Uterus (tissue), 4 donors: ENCODE measurements at places on chromosomes 6 and 20.
A peak's percentile ranks its signal among the peaks of the same experiment; 100 is the strongest.

DNA sequence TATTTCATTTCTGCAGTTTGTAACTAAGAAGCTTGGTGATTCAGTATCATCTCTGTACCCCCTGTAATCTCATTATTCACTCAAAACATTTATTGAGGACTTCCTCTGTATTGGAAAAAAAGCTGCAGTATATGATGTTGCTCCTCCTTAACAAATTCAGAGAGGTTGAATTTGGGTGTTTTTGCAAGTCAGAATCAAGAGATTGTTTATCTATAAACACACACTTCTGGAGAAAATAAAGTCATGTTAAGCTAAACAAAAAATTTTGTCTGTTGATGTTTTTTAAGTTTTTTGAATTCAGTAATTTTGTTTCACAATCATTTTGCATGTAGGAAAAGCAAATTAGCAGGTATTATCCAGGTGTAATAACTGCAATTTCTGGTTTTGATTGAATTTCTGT lies 11.4 kb upstream of the RHAG start:
- no peak for DNase-seq

DNA sequence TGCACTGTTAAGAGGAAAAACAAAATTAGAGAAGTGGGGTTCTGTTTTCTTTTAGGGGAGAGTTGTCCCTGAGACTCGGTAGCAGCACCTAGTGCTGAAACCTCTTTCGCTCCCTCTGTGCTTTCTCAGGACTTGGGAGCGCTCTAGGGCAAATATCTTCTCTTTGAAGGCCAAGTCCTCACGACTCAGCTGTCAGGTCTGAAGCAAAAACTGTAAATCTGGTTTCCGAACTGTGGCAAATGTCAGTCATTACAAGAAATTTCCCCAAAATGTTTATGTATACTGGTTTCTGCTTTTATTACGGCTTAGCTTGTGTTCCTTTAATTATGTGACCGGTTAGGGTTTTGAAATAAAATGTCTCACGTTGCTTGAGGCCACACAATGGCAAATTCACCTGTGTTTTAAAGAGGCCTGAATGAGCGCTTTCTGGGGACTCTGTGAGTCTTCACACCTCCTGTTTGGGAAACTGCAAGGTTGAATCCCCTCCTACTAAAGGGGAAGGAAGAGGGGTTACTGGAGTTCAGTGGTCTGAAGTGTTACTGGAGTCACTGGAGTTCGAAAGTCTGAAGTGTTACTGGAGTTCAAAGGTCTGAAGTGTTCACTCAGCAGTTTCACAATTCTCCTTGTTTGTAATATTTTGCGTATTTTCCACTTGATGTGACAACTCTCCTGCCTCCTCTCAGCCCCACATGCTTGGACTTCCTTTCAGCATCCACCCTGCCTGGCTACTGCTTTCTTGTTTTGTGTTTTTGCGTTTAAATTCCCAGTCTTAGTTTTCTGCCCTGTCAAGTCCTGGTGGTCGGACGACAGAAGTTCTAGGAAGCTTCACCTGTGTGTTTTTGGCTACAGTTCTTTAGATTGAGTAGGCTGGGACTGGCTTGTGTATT lies 1.6 kb downstream of the SMPDL3A start:
- no peak for DNase-seq

- no peak for DNase-seq
Observed at GRCh38 chr20:52193133-52193532, 1.6 kb upstream of the ZFP64 start.

DNA sequence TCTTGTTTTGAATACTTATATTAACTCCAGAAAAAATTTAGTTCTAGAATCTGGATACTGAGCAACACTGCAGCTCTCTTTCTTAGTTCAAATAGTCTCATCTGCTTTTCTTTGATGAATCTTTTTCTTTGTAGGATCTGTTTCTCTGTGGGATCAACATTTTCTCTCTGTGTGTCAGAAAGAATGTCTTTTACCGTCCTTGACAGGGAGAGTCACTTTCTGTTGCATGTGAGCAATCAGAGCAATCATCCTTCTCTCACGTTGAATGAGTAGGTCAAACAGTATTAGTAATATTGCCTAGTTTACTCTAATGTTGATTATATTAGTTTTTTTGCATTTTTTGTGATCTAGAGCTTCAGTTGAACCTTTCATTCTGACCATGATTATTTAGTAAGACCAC lies 130.9 kb downstream of the TRMT11 start:
- DNase-seq = no peak

- DNase-seq = no peak
Observed at GRCh38 chr6:1792989-1793388, 183.3 kb downstream of the FOXC1 start.

- DNase-seq = peak; percentile 82
Observed at GRCh38 chr6:168157272-168158212, 78.5 kb upstream of the FRMD1 start.

- no peak for DNase-seq
Observed at GRCh38 chr20:22825546-22825945, 209.6 kb upstream of the SSTR4 start.

DNA sequence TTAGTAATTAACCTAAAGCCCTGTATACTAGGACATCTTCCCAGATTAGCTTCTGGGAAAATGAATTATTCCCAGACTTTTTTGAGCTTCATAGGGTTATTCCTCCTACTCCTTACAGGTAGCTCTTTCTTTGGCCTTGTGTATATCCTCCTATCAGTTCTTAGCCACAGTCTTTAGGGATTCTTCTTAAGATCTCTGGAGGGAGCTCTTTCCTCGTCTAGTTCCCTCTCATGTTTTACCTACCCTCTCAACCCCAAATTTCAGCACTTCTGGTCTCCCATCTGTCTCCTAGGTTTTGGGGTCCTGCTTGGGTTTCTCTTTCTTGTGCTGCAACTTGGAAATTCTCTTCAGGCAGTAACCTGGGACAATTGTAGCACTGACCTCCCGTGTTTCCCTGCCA lies 46.4 kb upstream of the SLC35B3 start:
- no peak for DNase-seq

DNA sequence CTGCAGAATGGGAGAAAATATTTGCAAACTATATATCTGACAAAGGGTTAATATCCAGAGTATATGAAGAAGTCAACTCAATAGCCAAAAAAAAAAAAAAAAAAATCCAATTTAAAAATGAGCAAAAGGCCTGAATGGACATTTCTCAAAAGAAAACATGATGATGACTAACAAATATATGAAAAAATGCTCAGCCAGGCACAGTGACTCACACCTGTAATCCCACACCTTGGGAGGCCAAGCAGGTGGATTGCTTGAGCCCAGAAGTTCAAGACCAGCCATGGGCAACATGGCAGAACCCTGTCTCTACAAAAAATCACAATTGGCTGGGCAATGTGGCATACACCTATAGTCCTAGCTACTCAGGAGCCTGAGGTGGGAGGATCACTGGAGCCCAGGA lies 2.1 kb upstream of the ECHDC1 start:
- DNase-seq = no peak

DNA sequence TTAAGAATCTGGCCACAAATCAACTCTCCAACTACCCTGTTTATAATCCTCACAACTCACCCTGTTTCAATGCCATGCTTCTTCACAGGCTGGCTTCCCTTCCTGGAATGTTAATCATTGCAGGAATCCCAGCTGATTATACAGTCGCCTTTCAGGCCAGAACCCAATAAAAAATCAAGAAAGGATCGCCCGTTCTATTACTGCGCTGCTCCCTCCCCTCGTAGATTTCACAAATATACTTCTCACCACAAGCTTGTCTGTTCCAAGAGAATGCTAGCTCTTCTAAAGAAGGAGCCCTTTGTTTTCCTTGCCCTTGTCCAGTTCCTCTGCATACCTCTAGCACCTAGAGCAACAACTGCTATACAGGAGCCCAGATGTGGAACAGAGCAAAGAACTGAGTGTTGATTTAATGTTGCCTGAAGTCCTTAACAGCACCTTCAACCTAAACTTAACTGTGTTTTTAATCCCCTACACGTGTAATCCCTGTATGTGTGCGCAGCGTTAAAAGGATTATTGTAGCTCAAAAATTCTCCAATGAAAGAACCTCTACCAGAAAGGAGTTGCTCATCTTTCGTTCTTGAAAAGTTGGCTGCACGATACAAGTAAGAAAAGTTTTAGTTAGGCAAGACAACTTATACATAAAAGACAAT lies 988 bp downstream of the ECHDC1 start:
- DNase-seq = no peak

- no peak for DNase-seq
Observed at GRCh38 chr6:147820520-147820919, 312.0 kb downstream of the SAMD5 start.

- DNase-seq = no peak
Observed at GRCh38 chr6:27321901-27322300, 9.8 kb upstream of the POM121L2 start.

DNA sequence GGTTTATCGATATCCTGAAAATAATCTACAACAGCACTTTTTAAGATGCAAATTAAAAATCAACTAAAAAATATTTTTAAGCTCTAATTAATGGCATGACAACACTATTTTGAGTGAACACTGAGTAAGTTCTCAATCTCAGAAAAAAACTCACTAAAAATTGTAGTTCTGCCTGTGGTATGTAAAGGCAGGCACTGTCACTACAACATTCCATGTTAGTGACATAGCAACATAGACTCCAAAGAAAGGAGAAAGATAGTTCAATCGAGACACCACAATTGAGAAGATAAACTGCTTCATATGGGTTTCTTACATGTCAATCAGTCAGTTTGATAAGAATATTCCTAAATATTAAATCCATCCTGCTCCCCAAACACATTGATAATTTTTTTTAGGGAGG lies 38.0 kb downstream of the COL12A1 start:
- no peak for DNase-seq

DNA sequence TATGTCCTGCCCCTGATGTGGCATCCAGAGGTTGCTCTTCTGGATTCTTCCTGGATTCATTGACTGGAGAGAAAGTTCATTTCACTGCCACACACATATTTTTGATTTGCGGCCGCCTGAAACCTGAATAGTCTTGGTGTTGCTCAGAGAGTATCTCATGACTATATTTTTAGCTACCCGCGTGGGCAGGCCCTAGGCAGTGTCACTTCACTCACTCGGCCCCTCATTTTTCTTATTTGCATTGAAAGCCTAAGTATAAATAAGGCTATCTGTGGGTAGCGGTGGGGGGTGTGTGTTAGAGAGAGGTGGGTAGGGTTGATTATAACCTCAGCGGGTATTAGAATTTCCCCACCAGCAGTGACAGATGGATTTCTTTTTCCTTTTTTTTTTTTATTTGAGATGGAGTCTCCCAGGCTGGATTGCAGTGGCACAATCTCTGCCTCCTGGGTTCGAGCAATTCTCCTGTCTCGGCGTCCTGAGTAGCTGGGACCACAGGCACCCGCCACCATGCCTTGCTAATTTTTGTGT lies 113.5 kb downstream of the JARID2 start:
- peak; percentile 35 for DNase-seq

DNA sequence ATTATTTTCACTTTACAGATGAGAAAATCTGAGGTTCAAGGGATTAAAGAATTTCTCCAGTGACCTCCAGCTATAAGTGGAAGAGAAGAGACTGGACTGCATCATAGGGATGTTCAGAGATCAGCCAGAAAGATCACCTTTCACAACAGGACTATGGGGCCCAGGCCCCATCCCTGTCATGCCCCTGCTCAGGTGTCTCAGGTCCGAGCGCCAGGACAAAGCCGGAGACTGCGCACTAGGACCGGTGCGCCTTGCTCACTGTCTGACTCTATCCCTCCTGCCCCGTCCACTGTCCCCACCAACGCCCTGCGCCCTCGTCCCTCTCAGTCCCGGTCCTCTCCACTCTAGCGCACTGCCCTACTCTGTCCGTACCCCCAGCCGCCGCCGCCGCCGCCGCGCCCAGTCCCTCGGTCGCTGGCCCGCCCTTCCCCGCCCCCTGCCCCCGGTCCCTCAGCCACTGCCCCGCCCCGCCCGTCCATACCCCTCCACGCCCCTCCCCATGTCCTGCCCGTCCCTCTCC lies 521 bp upstream of the RAD21L1 start:
- DNase-seq = no peak

- DNase-seq = no peak
Observed at GRCh38 chr6:43869079-43869710, 99.2 kb downstream of the VEGFA start.

DNA sequence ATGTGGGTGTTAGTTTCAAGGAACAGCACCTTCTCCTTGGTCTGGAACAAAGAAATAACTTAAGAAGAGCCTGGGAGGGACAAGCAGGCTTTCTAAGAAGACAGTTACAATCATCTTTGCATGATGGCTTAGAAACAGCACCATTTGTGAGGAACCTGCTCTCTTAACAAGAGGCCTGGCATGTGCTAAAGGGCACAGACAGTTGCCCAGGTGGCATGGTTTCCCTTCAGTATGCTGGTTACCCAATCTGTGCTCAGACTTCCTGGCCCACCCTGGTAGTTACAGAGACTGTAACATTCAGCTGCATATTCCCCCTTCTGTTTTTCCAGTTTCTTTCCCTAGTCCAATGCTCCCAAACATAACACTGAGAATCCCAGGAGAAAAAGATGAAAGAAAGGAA lies 84.0 kb downstream of the CHD6 start:
- no peak for DNase-seq

GRCh38 chr6:104788400-104788799 lies 71.3 kb downstream of the HACE1 start:
- DNase-seq = no peak

GRCh38 chr6:154474648-154475428 lies 35.6 kb downstream of the CNKSR3 start:
- DNase-seq = peak; percentile 38

DNA sequence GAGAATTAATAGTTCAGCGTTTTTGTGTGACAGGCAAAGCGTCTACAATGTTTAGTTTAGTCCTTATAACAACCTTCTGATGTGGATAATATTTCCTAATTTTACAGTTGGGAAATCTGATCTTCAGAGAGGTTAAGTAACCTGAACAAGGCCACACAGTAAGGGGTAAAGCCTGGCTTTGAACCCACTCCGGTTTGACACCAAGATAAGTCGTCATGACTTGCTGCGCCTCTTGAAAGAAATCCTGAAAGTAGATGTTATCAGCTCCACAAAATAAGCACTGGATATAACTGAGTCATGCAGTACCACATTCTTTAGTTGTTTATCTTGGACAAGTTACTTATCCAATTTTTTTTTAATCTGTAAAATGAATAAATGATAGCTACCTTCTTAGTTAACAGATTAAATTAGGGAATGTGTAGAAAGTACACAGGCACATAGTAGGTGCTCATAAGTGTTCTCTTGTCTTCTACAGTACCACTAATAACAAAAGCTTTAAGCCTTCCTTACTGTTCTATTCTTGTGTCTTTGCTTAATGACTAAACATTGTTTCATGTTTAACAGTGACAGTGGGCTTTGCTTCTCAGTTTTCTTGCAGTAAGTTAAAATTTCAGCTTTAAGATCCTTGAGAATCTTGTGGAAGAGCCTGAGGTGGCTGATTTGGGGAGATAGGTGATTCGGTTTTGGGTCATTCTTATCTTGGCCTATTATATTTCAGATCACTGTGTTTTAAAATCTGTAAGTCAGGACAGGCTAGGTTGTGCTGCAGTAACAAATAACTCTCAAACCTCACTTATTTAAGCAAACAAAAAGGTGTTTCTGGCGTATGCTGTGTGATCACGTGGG lies 2.1 kb downstream of the HIVEP1 start:
- no peak for DNase-seq
